ENCODE measurements at places on chromosomes 1 and 21.

- no peak for DNase-seq
Observed at GRCh38 chr1:223331929-223332328, 32.0 kb downstream of the SUSD4 start.

GRCh38 chr1:57019236-57019839 is 53.5 kb upstream of the C8B start:
- no peak for DNase-seq

DNA sequence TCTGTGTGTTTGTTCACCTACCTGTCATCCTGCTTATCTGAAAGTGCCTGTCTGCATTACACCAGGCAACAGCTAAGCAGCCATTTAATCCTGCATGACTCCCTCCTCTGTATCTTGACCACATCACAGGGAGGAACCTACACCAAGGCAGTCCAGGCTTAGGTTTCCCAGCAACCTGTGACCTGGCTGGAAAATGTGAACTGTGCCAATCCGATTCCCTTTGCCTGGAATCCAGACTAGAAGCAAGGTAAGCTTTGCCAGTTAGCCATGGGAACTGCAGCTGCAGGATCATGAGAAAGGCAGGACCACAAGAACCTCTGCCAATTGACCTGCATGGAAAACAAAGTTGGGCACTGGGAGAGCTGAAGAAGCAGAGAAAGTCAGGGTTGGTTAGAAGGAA is 6.3 kb upstream of the ATP1B1 start:
- no peak for DNase-seq

DNA sequence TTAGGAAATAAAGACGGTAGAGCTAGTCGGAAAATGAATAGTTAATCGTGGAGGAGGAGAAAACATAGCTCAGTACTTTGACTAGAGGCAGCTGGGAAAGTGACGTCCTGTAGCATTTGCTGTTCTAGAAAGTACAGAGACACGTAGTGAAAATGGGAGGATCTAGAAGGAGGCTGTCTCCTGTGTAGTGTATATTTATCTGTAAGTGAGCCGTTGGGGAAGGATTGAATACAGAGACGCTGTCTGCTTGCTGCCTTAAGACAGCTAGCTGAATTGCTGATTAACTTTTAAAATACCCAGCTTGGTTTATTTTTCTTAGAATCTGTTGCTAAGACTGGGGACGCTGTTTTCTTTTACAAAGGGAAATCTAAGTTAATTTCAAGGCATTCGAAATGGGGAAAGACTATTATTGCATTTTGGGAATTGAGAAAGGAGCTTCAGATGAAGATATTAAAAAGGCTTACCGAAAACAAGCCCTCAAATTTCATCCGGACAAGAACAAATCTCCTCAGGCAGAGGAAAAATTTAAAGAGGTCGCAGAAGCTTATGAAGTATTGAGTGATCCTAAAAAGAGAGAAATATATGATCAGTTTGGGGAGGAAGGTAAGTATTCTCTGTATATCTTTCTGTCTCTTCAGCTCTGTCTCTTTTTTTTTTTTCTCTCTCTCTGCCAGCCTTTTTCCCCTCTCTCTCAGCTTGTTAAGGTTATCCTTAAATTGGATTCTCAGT is at the start of gene DNAJB4:
TSS of gene DNAJB4 (plus strand) at position 221 of the 729 bp plus-strand sequence. CDS start at position 393, 172 bp downstream.
- DNase-seq = peak; percentile 96

- DNase-seq = no peak
Observed at GRCh38 chr1:33060579-33061083, 20.3 kb upstream of the AZIN2 start.

- peak; percentile 29 for DNase-seq
Observed at GRCh38 chr1:205210756-205211168, 740 bp downstream of the DSTYK start.

DNA sequence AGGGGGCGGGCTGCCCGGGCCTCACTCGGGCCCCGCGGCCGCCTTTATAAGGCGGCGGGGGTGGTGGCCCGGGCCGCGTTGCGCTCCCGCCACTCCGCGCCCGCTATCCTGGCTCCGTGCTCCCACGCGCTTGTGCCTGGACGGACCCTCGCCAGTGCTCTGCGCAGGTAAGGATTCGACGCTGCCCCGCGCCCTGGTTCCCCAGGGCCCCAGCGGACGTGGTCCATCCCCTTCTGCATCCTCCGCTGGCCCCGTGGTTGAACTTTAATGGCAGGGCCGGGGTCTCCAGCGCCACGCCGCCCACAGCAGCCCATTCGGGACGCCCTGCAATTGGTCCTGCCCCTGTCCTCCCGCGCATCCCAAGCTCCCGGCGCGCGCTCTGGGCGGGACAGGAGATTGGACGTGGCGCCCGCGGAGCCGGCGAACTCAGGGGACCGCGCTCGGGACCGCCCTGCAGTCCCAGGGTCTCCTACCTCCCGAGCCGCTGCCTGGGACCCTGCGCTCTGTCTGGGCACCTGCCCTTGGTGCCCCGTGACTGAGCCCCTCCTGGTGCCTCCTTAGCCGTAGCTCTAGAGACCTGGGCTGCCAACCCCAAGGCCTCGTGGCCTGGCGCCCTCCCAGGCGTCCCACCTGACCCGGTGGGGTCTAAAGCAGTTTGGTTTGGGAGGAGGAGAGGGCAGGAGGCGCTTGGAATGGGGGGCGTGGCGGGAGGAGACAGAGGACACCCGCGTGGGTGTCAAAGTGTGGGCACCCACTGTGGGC is at the start of gene ALPL:
TSS of gene ALPL (plus strand) at position 73 of the 762 bp plus-strand sequence. CDS start 44,659 bp downstream, outside the sequence.
- no peak for DNase-seq

- no peak for DNase-seq
Observed at GRCh38 chr1:179888071-179888470, 6.0 kb downstream of the TOR1AIP1 start.

- no peak for DNase-seq
Observed at GRCh38 chr1:178566187-178566586, 53.3 kb downstream of the TEX35 start.

GRCh38 chr1:171800342-171800741 is 18.9 kb downstream of the METTL13 start:
- no peak for DNase-seq

- DNase-seq = no peak
Observed at GRCh38 chr21:22796147-22796546, 1797.9 kb downstream of the NCAM2 start.

DNA sequence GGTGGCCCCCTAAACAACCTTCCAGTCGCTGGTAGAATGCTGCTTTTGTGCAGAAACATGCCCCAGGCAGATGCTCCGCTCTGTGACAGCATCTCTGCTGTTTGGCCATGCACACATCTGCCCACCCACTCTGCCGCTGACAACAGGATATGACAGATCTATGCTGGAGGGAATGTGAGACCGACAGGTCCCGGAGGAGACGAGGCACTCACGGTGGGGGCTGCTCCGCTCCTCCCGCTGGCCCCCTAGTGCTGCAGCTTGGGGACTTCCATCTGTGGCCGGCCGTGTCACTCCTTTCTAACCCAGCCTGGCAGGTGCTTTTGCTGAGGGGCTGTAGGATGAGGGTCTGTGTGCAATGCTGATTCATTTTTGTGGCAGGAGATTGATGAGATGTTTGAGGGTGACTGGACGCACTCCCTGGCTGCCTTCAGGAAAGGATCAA is 49.1 kb upstream of the DMRTB1 start:
- DNase-seq = no peak

GRCh38 chr1:179195376-179195775 is 34.1 kb downstream of the ABL2 start:
- DNase-seq = no peak

GRCh38 chr21:18899261-18899660 is 495.7 kb upstream of the TMPRSS15 start:
- DNase-seq = no peak

DNA sequence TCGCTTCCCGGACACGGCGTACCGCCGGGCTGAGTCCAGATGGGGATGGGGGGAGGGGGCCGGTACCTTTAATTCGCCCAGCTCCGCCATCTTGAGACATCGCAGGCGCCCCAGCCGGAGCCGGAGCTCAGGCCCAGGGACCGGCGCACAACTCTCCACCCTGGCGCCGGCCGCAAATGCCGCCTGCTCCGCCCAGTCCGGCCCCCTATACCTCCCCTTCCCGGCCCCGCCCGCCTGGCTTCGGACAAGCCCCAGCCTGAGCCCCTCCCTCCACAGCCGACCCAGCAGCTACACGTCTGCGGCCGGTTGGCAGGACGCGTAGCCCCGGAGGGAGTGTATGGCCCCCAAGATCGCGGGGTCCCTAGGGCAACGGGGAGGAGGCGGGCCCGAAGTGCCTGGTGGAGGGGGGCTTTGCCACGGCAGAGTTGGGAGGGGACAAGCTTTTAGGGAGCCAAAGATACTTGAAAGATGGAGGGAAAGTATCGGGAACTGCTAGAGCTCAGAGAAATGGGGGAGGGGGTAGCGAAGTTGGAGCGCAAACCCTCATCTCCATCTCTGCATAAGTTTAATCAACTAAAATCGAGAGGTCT is at the start of gene PIAS3:
TSS of gene PIAS3 (minus strand) at position 181 of the 590 bp plus-strand sequence. CDS start at position 90, 91 bp downstream.
- peak; percentile 56 for DNase-seq

- no peak for DNase-seq
Observed at GRCh38 chr1:111851552-111851951, 95.9 kb downstream of the DDX20 start.

- no peak for DNase-seq
Observed at GRCh38 chr1:164622068-164622845, 63.3 kb downstream of the PBX1 start.

- no peak for DNase-seq
Observed at GRCh38 chr1:92748138-92748537, 36.8 kb downstream of the EVI5 start.

DNA sequence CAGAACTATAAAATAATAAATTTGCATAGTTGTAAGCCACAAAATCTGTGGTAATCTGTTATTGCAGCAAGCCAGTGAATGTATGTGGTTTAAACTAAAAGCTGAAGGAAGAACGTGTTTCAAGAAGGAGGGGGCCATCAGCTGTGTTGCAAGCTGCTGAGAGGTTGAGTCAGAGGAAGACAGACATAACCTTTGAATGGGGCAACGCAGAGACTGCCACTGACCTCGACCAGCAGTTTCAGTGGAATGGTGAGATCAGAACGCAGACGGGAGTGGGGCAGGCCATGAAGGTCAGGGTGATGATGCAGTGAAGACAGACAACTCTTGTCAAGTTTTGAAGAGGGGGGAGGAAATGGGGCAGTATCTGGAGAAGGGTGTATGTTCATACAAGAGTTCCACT is 23.2 kb upstream of the QSOX1 start:
- DNase-seq = no peak

DNA sequence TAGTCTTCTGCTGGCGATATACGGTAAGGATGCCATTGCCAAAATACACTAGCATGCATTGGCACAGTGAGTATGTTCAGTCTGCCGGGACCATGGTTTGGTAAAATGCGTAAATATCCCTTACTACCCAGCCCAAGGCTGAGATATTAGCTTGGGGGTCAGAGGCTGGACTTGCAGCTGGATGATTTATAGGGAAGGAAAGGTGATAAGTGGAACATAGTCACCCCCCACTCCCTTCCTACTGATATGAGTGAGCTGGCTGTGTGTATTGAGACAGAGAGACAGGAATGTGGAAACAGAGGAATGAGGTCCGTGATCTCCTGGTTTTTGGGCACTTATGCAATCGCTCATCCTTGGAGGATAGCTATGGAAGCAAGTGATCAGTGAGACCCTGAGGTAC is 642.8 kb downstream of the KCNT2 start:
- DNase-seq = no peak

DNA sequence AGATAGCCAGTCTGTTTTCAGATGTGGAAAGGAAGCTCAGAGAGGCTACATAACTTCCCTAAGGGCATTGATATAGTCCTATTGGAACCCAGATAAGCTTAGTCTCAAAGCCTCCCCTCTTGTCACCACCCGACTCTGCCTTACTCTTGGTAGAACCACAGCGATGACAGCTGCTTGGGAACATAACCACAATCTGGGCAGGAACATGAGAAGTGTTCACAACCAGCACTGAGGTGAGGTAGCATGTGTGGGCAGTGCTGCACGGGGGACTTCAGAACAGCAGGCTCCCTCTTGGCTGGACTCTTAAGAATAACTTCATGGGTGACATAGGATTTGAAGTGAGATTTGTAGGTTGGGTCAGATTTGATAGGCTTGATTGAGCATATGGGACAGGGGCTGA is 9.3 kb upstream of the S100A10 start:
- no peak for DNase-seq

GRCh38 chr1:219149953-219150352 is 23.7 kb upstream of the LYPLAL1 start:
- no peak for DNase-seq

- no peak for DNase-seq
Observed at GRCh38 chr1:55503663-55504305, 288.6 kb upstream of the USP24 start.

- DNase-seq = no peak
Observed at GRCh38 chr1:19563324-19564097, 78.2 kb upstream of the CAPZB start.

DNA sequence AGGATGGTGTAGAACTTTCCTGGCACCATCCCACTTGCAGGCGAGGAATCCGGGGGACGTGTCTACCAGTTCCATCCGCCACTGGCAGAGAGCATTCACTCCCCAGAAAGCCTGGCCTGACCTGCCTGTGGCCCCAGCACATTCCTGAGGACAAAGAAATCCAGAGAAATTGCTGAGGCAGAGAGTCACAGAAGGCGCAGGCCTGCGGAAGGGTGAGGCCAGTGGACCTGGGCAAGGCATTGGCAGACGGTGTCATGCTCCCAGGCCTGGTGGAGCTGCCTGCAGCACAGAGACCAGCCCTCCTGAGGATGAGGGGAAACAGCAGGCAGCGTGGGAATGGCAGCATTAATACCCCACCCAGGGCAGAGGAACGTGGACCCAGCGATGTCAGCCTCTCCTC is 81.2 kb upstream of the F3 start:
- no peak for DNase-seq

DNA sequence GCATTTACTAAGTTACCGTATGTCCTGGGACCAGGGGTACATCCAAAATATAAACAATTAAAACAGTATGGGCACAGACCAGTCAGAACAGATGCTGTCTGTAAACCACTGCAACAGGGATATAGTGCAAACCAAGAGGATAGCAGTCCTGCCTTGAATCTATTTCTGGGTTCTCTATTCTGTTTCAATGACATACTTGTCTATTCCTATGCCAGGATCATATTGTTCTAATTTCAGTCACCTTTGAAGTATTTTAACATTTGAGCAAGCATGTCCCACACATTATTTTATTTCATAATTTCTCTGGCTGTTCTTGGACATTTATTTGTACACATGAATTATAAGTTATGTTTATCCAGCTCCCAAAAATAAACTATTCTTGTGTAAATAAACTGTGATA is 28.2 kb upstream of the SYDE2 start:
- DNase-seq = no peak

DNA sequence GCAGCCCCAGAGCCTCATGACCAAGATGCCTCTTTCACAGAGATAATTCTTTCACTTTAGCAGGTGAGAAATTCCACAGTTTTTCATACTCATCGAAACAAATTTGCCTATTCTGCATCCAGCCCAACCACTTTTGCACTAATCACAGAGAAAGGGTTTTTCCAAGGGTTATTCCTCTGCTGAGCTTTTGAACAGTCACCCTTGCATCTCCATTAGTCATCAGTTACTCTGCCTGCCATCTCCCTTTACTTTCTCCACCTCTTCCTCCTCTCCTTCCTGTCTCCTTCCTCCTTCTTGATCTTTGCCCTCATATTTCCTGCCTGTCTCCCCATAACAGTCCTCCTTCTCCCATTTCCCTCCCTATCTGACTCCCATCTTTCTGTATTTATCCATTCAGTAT is 43.9 kb downstream of the FH start:
- no peak for DNase-seq

GRCh38 chr1:246152986-246153431 is 354.1 kb downstream of the SMYD3 start:
- no peak for DNase-seq

GRCh38 chr1:22531251-22531650 is 32.0 kb upstream of the EPHA8 start:
- DNase-seq = no peak

- DNase-seq = no peak
Observed at GRCh38 chr1:31764312-31765040, at the start of gene ADGRB2. Gene ADGRB2 (minus strand): TSS chr1:31764340. CDS start chr1:31757221, 7,119 bp downstream.

GRCh38 chr1:46204406-46204742 is 1.2 kb downstream of the LURAP1 start:
- DNase-seq = no peak
